ENCODE measurements at places on chromosomes 1 and 21. TPM values are rescaled to one million over a fixed set of nuclear protein-coding genes. Genes with fewer than 3 reads are reported as not detected.
A peak's percentile ranks its signal among the peaks of the same experiment; 100 is the strongest.

GRCh38 chr1:34213956-34214355 is 37.2 kb downstream of the C1orf94 start:
- DNase-seq = no peak

CD84 gene
- total RNA-seq = 14.6 TPM

DNA sequence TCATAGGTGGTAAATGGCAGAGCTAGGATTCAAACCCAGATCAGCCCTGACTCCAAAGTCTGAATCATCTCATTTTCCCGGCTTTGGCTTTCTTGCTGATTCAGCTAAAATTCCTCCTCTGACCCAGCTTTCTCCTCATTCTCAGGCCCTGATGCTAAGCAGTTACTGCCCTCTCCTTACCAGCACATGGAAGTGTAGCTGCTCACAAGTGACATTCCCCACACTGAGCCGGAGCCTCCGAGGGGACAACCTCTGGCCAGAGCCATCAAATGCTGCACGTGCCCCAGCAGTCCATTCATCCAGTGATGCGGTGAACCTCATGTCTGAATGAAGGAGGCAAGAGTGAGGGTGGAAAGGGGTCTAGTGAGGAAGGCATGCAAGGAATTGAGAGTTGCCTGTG is 11.1 kb downstream of the ITGA10 start:
- DNase-seq = no peak

- DNase-seq = no peak
Measured at GRCh38 chr1:231814521-231814920, 187.9 kb downstream of the DISC1 start.

DNA sequence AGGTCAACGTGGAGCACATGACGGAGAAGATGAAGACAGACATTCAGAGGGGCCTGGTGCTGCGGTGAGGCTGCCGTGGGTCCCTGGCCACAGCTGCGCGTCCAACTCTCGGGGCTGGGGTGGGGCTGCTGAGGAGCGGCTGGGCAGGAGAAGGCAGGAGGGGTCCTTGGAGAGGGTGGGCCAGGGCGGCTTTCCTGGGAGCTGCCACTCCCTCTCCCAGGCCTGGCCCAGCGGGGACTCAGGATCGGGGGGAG is 14.4 kb downstream of the CFAP410 start:
- DNase-seq = no peak

DNA sequence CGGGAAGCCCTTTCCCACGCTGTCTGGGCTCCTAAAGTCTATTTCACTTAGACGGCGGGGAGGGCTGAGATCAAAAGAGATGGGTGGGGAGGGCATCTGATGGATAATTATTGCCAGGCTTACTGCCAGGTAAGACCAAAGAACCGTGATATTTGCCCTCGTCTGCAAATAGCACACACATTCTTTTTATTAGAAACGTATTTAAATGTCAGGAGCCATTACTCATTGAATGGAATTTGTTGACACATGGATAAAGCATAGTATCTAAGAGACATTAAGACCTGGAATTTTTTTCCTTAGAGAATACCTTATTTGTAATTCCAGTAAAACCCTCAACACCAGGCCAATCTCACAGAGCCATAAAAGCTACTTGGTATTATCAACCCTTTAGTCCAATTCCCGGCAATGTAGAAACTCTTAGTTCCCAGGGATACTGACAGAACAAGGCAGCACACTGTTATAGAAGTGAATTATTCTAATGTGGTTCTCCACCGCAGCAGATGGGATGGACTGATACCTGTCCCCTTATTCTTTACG is 10.6 kb downstream of the URB1 start:
- DNase-seq = no peak

GRCh38 chr1:33152685-33153432 is 29.0 kb downstream of the TRIM62 start:
- peak; percentile 67 for DNase-seq

GRCh38 chr1:201019321-201019977 is 4.1 kb downstream of the KIF21B start:
- DNase-seq = no peak

DNA sequence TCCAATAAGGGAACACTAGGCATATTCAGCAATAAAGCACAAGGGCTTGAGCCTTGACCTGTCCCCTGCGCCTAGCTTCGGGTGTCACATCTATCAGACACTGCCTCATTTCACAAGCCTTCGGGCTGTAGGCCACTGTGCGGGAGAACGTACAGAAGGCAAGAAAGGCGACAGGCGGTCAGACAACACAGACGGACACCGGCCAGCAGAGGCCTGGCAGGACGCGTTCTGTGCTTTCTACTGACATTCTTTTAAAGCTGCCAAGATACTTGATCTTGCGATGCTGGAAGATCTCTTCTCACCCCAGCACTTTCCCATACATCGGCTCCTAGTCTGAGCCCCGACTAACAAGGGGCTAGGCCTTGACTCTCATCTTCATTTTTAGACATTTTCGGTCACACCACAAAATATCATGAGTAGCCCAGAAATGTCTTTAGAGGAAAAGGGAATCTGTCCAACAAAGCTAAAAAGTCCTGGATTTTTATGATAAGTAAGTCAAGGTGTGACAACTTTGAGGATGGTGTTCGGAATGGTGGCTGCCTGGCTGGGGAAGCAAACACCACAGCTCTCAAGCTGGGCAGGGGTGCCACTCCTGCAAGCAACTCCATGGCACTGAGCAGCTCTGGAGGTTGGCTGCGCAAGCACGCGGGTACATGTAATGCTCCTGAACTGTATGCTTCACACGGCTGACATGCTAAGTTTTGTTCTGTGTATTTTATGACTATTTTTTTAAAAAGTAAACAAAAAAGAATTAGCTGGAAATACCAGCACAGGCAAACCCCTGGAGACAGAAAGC is 18.7 kb downstream of the RIPK4 start:
- no peak for DNase-seq

IL23R gene
- 1.3 TPM for total RNA-seq

DNA sequence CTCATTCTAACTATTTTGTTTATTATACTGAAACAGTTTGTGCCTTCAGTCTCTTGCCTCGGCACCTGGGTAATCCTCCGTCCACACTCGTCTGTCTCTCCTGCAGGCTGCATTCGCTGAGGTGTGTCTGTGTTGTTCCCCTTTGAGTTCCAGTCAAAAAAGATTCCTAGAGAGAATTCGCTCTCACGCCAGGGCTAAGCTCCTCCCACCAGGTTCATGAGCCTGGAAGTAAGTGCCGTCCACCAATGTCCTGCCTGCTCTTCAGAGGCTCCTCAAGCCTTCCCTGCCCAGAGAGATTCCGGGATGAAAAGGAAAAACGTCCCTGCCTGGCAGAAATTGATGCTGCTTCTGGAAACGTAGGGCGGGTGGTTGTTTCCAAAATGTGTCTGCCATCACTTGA is 12.9 kb downstream of the KIAA2013 start:
- no peak for DNase-seq

C8A gene
- total RNA-seq = not detected

- DNase-seq = no peak
Measured at GRCh38 chr1:84884671-84885389, 8.2 kb downstream of the LPAR3 start.

DNA sequence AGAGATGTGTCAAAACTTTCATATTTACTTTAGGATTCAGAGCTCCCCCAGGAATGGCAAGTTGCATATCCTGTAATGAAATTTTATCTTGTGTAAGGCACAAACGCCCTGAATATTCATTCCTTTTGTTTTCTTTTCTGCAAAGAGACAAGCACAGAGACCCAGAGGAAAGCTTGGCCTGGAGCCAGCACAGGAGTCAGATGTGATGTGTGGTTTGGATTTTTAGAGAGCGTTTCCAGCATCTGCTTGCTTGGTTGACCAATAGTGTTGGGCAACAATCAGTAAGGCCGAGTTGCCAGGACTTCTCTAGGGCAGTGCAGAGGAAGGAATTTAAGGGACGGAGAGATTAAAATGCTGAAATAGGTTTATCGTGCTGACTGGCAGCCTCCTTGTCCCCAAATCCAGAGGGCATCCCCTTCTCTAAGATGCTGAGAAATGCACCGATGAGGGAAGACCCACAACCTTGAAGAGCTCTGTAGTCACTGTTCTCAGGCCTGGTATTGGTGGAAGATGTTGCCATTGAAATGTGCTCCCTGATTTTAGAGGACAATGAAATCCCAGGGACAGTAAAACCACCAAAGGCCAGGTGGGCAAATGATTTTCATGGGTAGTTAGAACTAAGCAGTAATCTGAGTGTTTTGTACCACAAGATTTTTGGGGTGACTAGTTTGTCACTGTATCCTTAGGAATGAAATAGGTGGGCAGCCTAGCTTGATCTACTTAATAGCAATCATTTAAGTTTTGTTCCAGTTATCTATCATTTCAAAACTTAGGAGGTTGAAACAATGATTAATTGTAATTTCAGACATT is 37.9 kb upstream of the RHOU start:
- peak; percentile 42 for DNase-seq

CAPN8 gene
- total RNA-seq = 0.14 TPM

GRCh38 chr1:244952280-244952933 is 88.1 kb upstream of the HNRNPU start:
- DNase-seq = no peak

TXNIP gene
- total RNA-seq = 817 TPM

LENEP gene
- total RNA-seq = not detected

GRCh38 chr1:101444381-101444780 is 207.6 kb downstream of the S1PR1 start:
- DNase-seq = no peak

HS2ST1 gene
- 43.9 TPM for total RNA-seq

DNA sequence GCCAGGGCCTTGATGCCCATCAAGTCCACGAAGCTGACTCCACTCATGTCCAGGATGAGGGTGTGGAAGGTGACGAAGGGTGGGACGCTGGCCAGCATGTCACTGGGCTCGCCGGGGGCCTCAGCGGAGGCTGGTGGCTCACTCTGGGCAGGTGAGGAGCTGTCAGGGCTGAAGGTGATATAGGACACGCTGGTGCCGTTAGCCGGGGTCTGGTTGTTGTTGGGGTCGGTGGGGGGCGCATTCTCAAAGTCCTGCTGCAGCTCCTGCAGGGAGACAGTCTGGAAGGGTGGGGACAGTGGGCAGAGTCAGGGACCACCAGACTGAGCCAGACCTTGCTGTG is 21.7 kb downstream of the SLC26A9 start:
- no peak for DNase-seq

TMEM35B gene
- total RNA-seq = 36.7 TPM

- no peak for DNase-seq
Measured at GRCh38 chr1:10209590-10209904, 823 bp upstream of the KIF1B start.

PINK1 gene
- 316 TPM for total RNA-seq

DNA sequence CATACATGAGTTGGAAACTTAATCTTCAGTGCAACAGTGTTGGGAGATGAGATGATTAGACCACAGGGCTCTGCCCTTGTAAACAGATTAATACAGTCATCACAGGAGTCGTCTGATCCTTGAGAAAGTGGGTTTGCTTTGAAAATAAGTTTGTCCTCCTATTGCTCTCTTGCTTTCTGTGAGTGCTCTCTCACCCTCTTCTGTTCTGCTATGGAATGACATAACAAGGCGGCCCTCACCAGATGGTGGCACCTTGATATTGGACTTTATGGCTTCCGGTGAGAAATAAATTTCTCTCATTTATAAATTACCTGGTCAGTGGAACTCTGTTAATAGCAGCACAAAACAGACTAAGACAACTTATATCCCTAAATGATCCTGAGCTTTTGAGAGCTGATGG is 353.6 kb downstream of the BRINP3 start:
- no peak for DNase-seq

RGS4 gene
- total RNA-seq = 6.6 TPM

DNA sequence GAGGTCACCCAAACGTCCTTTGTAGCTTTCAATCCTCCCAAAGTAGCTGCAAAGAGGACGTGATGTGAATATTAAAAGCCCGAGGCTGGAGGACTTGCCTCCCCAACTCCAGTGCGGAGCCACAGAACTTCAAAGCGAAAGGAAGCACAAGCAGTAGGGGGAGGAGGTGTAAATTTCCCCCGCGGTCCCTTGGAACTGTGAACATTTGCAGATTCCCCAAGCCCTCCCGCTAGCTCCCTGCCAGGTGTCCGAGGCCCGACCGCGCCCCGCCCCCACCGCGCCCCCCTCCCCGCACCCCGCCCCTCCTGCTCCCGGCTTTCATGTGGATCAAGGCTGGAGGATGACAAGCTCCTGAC is 41.5 kb upstream of the HAO2 start:
- DNase-seq = peak; percentile 31

DNA sequence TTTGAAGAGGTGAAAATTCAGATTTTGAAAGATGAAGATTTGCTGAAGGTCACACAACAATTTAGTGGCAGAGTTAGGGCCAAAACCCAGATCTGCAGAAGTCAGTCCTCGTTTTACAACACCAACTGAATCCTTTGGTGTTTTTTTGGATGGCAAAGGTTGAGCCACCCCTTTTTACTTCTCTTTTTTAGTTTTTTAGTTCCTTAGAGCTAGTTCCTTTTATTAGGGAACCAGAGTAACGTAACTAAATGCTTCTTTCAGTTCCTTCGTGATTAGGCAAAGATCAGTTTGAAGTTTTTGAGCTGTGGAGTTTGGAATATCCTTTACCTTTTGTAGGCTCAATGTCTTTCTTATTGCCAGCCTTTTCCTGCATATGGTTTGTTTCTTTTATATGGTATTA is 67.9 kb upstream of the ARID1A start:
- no peak for DNase-seq

- no peak for DNase-seq
Measured at GRCh38 chr1:246564839-246565750, 966 bp downstream of the TFB2M start.

- no peak for DNase-seq
Measured at GRCh38 chr1:22117851-22118250, 25.0 kb downstream of the WNT4 start.

GRCh38 chr1:38587766-38588165 is 271.8 kb downstream of the RRAGC start:
- DNase-seq = no peak

DNALI1 gene
- 8.5 TPM for total RNA-seq

DNA sequence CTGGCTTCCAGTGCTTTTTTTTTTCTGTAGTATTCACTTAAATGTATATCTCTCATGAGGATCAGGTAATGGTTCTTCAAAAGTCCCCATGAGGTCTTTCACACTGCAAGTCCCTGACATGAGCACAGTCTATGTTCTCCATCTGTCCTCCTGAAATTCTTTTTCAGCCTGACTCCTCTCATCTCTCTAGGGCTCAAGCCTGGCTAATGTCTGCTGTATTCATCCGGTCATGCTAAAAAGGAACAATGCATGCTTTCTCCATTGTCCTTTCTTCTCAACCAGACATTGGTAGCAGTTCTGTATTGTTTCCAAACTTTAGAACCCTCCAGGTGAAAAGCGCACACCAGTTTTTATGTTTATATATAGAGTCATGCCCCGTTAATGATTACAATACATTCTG is 368.3 kb upstream of the OLFM3 start:
- DNase-seq = no peak

Measured in adrenal gland (tissue), 19 donors.